ENCODE measurements at places on chromosomes 3 and 15. TPM values are rescaled to one million over a fixed set of nuclear protein-coding genes. Genes with fewer than 3 reads are reported as not detected.

The PLAAT1 gene
- 0.54 TPM for total RNA-seq

The NPAP1 gene
- total RNA-seq = 0.36 TPM

The KBTBD12 gene
- total RNA-seq = 0.42 TPM

- H3K27ac ChIP-seq = no peak overlapping the region
- DNase-seq = no peak
- no peaks in the 10 kb centered on the region for H3K36me3 ChIP-seq
- H3K27me3 ChIP-seq = no peaks in the 10 kb centered on the region
- no peak overlapping the region for H3K4me3 ChIP-seq
Observed at GRCh38 chr15:82964890-82965289, 12.4 kb upstream of the HOMER2 start.

DNA sequence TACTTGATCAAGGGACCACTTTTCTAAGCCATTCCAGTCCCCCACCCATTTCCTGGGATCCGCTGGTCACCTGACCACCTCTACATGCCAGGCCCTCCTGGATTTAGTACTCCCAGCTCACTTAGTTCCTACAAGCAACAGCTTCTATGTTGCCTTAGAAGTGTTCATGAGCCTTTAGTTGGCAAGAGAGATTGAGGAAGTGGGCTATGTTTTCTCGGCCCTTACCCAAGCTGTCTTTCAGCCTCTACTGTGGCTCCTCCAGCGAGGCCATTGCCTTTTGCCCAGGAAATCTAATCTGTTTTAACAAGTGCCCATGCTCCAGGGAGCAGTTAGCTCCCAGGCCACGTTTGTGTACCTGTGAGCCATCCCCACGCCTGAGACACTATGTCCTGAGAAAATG lies 4.5 kb upstream of the PRKAR2A start:
- H3K36me3 ChIP-seq = no peaks in the 10 kb centered on the region
- no peak overlapping the region for H3K27ac ChIP-seq
- no peaks in the 10 kb centered on the region for H3K4me1 ChIP-seq
- no peaks in the 10 kb centered on the region for H3K27me3 ChIP-seq

- no peaks in the 10 kb centered on the region for H3K36me3 ChIP-seq
- no peak overlapping the region for H3K27ac ChIP-seq
- H3K4me1 ChIP-seq = no peaks in the 10 kb centered on the region
- no peak overlapping the region for H3K4me3 ChIP-seq
- DNase-seq = no peak
- H3K27me3 ChIP-seq = no peaks in the 10 kb centered on the region
Observed at GRCh38 chr15:38490242-38490922, 36.5 kb downstream of the FAM98B start.

GRCh38 chr15:40538976-40539375 lies 25.9 kb downstream of the CCDC32 start:
- no peak overlapping the region for H3K27ac ChIP-seq
- DNase-seq = no peak
- no peaks in the 10 kb centered on the region for H3K36me3 ChIP-seq
- no peaks in the 10 kb centered on the region for H3K4me1 ChIP-seq
- no peak overlapping the region for H3K4me3 ChIP-seq

DNA sequence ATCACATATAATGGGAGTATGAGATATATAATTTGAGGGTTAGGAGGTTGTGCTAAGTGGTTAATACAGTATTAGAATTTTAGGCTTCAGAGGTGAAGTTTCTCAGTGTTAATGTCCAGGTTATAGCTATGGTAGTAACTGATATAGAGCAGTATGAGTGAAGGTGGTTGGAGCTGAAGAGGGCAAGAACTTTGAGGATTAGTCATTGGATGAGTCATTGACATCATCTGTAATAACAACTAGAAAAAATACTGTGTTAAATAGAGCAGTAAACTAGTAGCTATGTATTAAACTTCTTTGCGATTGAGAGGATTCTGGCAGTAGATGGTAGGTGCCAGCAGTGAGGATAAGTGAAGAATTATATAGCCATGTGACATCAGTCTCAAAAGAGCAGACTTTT lies 47.5 kb upstream of the EIF3J start:
- no peak overlapping the region for H3K27ac ChIP-seq
- H3K4me1 ChIP-seq = peaks cover 5% of the 10 kb centered on the region
- H3K27me3 ChIP-seq = no peaks in the 10 kb centered on the region

- no peak overlapping the region for H3K4me3 ChIP-seq
- H3K4me1 ChIP-seq = no peaks in the 10 kb centered on the region
- H3K27me3 ChIP-seq = no peaks in the 10 kb centered on the region
- no peak overlapping the region for H3K27ac ChIP-seq
- DNase-seq = no peak
- H3K36me3 ChIP-seq = no peaks in the 10 kb centered on the region
Observed at GRCh38 chr3:179082416-179082815, 10.8 kb upstream of the ZMAT3 start.

DNA sequence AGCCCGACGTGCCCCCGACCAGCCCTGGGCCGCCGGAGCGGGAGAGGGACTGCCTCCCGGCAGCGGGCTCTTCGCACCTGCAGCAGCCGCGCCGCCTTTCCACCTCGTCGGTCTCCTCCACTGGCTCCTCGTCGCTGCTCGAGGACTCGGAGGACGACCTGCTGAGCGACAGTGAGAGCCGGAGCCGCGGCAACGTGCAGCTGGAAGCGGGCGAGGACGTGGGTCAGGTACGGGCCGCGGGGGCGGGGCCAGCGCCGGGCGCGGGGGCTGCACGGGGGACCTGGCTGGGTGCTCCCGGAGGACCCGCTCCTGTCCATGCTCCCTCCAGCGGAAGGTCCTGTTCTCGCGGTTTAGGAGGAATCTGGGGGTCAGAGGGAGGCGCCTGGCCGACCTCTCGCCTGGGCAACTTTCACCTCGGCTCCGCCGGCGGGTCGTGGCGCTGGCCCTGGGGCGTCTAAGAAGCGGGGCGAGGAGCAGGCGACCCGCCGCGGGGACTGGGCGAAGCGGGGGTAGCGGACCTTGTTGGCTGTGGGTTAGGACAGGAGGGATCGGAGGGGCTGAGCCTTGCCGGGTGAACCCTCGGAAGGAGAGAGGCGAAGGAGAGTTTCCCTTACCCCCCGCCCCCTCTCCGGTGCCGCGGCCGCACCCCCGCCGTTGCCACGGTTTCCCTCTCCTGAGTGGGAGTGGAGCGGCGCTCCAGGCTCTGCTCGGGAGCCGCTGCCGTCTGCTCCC lies 682 bp downstream of the ITPKA start:
- H3K27ac ChIP-seq = no peak overlapping the region
- H3K4me1 ChIP-seq = peaks cover 11% of the 10 kb centered on the region
- peak overlapping the region; percentile 51 for H3K4me3 ChIP-seq
- DNase-seq = peak; percentile 44
- no peaks in the 10 kb centered on the region for H3K36me3 ChIP-seq

- no peaks in the 10 kb centered on the region for H3K4me1 ChIP-seq
- H3K4me3 ChIP-seq = no peak overlapping the region
- no peak for DNase-seq
- no peaks in the 10 kb centered on the region for H3K36me3 ChIP-seq
Observed at GRCh38 chr15:27821273-27821672, 277.8 kb downstream of the OCA2 start.

DNA sequence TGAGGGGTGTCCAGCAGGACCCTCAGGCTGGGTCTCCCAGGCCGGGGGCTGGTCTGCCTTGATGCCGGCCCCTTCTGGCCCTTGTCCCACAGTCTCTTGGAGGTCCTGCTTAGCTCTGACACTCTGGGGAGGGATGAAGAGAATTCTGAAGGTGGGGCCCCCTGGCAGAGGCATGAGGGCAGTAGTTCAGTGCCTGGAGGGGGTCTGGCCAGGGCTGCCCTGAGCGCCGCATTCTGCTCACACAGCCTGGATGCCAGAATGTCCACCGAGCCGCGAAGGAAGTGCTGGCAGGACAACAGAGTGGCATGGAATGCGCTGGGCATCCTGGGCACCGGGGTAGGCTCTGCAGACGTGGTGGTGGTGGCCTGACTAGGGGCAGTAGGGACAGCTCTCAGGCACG lies 55.5 kb downstream of the SMAD6 start:
- H3K4me3 ChIP-seq = no peak overlapping the region
- DNase-seq = peak; percentile 37
- no peaks in the 10 kb centered on the region for H3K27me3 ChIP-seq
- no peak overlapping the region for H3K27ac ChIP-seq
- H3K4me1 ChIP-seq = peaks cover 34% of the 10 kb centered on the region
- no peaks in the 10 kb centered on the region for H3K36me3 ChIP-seq

DNA sequence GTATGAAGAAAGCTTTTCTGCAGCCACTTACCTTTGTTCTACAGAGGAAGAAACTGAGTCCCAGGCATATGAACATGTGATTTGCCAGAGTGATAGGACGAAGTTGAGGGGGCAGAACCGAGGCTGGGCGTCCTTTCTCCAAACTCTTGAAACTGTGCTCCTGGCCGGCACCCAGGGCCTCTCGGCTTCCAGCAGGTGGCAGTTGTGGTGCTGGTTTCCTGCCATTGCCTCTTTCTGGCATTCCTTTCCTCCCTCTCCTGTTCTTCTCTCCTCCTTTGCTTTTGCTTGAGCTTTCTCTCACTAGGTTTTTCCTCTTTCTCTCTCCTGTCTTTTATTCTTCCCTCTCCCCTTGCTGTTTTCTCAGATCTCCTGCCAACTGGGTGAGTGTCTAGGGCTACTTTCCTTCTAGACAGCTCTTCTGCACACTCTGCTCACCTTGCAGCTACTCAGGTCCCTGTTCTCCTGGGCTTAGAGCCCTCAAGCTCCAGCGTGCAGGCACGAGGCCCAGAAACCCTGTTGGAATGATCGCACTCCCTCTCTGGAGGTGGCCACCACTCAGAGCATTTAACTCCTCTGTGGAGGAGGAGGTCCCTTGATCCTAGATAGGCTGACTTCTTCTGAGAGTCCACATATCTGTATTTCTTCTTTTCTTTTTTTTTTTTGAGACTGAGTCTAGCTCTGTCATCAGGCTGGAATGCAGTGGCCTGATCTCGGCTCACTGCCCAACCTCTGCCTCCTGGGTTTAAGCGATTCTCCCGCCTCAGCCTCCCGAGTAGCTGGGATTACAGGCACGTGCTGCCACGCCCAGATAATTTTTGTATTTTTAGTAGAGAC lies 26.2 kb downstream of the TRAK1 start:
- no peak overlapping the region for H3K27ac ChIP-seq
- H3K4me3 ChIP-seq = no peak overlapping the region
- no peaks in the 10 kb centered on the region for H3K36me3 ChIP-seq
- DNase-seq = no peak
- H3K4me1 ChIP-seq = peaks cover 2% of the 10 kb centered on the region

- H3K27ac ChIP-seq = no peak overlapping the region
- DNase-seq = no peak
- H3K4me3 ChIP-seq = no peak overlapping the region
- no peaks in the 10 kb centered on the region for H3K36me3 ChIP-seq
- no peaks in the 10 kb centered on the region for H3K4me1 ChIP-seq
Observed at GRCh38 chr3:28949580-28949979, 331.3 kb upstream of the RBMS3 start.

- H3K4me3 ChIP-seq = no peak overlapping the region
- H3K4me1 ChIP-seq = no peaks in the 10 kb centered on the region
- DNase-seq = no peak
Observed at GRCh38 chr3:122913539-122914100, 113.9 kb downstream of the SEMA5B start.

Data from ovary (tissue), 10 donors.